ENCODE measurements at places on chromosomes 1 and 21.

DNA sequence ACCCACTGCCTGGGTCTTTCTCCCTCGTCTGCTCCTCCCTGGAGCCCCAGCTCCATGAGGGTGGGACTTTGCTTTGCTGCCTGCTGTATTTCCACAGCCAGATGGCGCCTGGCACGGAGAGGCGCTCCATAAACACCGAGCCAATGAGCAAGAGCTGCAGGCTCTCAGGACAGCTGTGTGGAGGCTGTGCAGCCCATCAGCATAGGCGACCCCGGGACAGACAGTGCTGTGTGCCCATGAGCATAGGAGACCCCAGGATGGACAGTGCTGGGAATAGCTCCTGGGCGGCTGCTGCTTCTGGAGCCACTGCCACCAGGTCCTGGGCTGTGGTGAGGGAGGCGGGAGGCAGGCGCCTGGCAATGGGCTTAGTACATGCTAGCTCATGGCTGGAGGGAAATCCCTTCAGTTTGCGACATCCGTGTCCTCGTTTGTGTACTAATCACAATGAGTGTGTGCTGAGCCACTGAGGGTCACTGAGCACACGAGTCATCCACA lies 29.2 kb downstream of the CEP104 start:
- DNase-seq, result no peak

DNA sequence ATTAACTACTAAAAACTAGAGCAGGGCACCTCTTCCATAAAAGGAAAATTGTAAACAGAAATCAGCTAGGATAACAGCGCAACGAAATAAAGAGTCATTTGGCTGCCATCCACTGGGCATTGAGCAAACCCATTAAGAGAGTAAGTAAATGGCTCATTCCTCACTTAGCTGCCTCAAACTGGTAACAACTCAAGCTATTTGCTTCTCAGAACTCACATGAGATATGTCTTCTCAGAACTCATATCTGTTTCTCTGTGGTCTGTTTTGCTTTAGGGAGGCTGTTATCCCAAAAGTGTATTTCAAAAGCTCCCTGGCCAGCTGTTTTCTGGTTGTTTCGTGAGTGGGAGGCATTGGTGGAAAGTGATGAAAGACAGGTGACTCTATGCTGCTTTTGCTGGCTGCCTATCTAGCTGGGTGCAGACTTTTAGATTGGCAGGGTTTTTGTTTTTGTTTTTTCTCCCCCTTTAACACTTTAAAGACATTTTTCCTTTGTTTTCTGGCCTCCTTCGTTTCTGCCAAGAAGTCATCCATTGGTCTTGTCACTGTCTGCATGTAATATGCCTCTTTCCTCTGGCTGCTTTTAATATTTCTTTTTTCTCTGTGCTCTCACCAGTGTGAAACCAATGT lies 269.2 kb upstream of the RGS18 start:
- no peak for DNase-seq

DNA sequence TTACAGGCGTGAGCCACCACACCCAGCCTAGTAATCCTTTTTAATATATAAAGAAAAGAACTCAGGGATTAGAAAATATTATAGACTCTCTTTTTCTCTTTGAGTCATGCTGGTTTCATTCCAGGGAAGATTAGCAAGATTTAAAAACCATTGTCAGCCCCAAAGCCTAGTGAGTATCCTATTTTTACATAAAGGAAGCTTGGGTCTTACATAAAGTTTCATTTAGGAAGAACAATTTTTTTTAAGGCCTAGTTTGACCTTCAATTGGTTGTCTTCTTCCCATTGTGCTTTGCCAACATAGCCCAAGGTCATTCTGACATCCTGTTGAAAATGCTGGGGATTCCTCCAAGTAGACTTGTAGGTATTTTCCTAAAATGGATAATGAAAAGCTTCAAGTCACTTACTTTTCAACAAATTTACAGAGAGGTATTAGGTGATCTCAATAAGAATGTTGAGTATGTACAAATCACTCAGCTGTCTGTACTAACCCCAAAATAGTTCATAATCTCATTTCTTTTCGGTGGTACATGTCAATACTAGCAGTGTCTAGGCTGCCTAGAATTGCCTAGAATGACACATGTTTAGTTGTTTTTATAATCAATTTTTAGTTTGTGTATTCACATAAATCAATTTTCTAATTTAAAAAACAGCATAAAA lies 4.3 kb upstream of the KIF14 start:
- no peak for DNase-seq

DNA sequence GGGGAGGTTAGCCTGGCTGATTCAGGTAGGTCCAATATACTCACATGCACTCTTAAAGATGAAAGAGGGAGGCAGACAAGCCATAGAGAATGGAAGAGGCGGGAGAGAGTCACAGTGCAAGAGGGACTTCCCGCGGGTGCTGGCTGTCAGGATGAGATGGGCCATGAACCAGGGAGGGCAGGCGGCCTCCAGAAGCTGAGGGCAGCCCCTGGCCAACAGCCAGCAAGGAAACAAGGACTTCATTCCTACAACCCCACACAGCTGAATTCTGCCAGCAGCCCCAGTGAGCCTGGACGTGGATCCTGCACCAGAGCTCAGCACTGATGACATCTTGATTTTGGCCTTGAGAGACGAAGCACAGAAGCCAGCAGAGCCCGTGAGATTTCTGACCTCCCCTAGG lies 15.1 kb upstream of the B3GALT5 start:
- DNase-seq, result no peak

DNA sequence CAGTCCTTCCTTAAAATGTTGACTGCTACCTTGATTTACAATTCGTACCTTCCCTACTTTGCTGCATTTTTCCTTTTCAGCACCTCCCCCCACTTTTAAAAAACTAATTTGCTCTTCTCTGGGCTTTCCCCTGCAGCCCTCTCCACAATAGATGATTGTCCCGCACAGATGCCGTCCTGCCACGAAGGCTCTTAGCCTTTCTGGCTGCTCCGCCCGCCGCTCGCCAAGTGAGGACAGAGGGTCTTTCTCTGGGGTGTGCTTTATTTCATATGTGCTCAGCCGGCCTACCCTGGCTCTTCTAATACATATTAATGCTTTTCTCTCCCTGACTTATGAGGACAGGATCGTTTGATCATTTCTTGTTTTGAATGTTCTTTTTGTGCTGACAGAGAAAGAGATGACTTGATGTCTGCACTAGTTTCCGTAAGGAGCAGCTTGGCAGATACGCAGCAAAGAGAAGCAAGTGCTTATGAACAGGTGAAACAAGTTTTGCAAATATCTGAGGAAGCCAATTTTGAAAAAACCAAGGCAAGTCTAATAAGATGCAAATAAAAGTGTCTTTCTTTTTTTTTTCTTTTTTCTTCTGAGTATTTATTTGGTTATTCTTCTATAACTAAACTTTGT lies 60.6 kb downstream of the SDCCAG8 start:
- no peak for DNase-seq

DNA sequence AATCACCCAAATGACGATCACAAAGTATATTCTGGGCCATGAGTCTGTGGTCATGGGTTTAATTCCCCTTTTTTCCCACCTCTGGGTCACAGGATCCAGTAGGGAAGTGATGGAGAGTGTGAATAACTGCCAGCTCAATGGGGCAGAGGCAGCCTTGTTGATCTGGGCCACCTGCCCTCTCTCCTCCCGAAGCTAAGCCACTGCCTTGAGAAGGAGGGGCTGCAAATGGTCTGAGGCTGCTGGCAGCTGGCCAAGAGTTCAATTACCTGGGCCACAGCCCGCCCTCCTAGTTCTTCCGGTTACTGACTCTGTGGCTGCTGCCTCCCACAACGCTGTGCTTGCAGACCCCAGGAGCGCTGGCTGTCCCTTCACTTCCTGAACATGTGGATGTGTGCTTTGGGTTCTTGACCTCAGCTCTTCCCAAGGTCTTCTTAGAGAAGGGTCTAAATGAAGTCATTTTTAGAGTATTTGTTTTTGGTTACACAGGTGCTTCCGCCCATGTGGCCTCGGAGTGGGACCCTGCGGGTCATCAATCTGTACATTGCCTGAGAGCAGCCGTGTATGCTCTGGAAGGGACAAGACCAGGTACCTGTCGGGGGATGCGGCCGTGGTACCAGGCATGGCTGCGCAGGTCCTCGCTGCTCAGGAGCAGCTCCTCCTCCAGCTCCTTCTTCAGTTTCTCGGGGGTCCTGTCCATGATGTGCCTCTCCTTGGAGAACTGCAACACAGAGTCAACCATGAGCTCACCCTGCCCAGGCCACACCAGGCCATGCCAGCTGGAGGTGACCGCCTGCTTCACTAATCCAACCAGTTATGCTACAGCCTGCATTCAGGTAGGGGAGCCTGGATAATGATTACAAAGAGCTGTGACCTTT lies 89.7 kb downstream of the BCAR3 start:
- no peak for DNase-seq

GRCh38 chr21:39048064-39048463 lies 135.2 kb downstream of the PSMG1 start:
- DNase-seq, result no peak

DNA sequence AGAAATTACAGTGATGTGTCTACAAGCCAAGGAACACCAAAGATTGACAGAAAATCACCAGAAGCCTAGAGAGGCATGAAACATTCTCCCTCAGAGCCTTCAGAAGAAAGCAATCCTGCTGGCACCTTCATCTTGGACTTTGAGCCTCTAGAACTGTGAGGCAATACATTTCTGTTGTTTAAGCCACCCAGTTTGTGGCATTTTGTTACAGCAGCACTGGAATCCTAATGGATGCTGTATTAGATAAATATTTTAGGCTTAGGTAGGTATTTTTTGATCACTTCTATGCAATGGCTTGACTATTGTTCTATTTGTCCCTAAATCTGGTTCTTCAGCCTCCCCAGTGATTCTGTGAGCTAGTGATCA lies 453.1 kb downstream of the LTN1 start:
- no peak for DNase-seq

GRCh38 chr1:105533996-105534395 lies 1522.5 kb upstream of the PRMT6 start:
- no peak for DNase-seq

DNA sequence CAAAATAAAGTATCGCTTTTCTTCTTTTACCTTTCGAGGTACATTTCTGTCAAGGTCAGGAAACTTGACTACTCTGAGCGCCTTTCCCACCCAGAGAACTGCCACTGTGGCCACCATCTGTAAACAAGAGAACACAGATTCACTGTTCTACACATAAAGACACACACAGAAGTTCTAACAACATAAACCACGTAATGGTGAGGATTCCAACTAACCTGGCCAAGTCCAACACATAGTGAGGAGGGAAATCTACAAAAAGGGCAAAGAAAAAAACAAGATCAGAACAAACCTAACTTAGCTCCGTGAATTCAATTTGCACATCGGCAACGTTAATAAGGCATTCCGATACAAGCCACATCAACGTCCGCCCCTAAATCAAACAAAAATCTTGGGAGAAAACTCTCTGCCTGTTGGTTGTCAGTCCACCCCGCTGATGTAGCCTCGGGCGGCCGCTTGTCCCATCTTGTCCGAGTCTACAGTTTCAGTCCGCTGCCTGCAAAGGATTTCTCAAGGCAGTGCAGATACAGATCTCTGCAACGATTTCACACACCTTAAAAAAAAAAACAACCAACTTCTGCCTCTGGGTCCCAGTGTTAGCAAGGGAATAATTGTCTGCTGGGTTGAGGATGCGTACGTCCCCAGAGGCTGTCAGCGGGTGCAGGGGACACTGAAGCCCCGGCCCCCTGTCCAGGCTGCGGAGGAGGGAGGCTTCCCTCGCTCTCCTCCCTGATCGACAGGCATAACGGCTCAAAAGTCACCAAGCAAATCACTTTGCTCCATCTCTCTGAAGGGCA lies 1.0 kb downstream of the SLC35D1 start:
- DNase-seq, result no peak

DNA sequence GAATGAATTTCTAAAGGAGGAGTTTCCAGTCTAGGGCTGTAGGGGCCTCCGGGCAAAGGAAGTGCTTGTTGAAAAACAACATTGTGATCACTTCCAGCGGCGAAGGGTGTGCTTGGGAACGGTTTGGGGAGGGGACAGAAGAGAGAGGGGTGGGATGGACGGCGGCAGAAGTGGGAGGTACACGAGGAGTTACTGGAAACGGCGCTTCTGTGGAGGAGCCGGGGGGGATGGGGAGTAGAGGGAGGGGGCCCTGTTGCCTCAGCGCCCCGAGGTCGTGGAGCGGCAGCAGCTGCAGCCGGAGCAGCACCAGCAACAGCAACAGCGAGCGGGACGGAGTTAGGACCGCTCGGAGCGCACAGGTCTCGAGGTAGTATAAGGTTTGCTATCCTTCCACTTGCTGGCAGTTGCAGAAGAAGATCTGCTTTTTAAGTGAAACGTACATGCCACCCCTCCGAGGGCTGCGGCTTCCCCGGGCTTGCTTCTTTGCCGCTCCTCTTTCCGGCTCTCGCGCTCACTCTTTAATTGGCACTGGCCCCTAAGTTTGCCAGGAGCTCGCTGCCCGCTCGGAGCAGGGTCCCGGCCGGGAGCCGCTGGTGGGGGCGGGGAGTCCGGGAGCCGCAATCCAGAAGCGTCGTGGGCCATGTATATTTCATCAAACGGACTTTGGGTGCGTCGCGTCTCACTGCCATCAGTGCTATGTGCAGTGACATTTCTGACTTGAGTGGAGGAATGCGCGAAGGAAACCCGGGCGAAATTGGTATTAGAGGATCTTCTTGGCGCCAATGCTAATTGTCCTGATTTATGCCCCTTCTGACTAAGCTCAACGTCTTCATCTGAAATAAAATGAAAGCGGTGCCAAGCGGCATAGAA lies 771 bp upstream of the NTNG1 start:
- DNase-seq, result peak; percentile 14

DNA sequence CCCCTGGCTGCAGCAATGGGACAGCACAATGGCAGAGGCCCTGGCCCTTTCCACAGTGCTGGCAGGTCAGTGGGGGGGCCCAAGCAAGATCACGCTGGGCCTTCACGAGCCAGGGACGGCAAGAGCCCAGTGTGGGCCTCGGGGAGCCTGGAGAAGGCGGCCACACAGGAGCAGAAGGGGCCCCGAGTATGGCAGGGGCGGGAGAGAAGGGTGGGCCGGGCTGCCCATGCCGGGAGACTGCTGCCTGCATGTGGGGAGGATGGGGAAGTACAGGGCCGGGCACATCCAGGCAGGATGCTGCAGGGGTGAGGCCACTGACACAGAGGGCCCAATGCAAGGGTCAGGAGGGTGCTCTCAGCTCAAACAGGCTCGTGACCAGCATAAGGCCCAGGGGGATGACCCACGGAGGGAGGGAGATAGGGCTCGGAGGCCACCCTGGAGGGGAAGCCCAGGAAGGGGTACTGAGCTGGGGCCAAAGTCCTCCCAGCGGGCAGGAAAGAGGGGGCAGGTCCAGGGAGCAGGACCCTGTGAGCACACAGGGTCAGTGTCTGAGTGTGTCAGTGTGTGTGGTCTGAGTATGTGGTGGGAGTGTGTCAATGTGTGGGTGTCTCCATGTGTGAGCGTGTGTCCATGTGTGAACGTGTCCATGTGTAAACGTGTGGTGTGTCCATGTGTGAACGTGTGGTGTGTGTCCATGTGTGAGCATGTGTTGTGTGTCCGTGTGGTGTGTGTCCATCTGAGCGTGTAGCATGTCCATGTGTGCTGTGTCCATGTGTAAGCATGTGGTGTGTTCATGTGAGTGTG lies 13.1 kb downstream of the SLC19A1 start:
- DNase-seq, result no peak

DNA sequence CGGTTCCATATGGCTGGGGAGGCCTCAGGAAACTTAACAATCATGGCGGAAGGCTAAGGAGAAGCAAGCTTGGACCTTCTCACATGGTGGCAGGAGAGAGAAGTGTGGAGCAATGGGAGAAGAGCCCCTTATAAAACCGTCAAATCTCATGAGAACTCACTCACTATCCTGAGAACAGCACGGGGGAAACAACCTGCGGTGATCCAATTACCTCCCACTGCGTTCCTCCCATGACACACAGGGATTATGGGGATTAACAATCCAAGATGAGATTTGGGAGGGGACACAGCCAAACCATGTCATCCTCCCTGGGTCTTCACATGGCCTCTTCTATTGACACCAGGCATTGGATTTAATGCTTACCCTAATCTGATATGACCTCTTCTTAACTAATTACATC lies 455.1 kb upstream of the VAMP3 start:
- DNase-seq, result no peak

Measured in AG09319 (cell line).